ENCODE measurements at places on chromosomes 1 and 21.
A peak's percentile ranks its signal among the peaks of the same experiment; 100 is the strongest.

DNA sequence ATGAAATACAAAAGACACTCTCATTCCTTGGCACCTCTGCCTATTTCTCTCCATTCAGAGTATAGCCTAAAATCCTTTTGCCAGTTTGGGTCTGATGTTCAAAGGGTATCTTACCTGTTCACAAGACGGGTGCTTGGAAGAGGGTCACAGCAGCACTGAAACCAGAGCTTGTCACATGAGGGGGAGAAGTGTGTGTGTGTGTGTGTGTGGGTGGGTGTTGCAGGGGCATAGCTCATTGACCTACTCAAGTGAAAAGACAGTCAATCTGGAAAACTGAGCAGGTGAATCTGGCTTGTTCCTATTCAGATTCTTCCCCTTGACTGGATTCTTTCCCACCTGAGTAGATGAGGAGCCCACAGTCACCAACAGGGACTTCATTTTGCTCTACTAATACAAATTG is 63.9 kb downstream of the KCTD3 start:
- no peak for DNase-seq

DNA sequence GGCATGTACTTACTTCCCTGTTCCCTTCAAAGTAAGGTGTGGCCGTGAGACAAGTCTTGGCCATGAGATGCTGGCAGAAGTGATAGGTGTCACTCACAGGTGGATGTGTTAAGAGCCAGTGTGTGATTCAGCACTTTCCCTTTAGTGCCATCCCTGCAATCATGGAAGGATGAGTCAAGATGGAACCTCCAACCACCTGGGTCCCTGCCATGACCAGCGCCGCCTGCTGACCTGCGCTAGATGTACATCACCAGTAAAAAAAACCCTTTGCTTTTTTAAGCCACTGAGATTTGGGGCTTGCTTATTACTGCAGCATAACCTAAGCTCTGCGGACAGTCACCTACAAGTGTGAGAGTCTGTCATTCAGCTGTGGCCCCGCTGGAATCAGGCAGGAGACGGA is 71.7 kb downstream of the TOMM20 start:
- DNase-seq, result no peak

GRCh38 chr21:42454786-42455185 is 41.2 kb downstream of the RSPH1 start:
- DNase-seq, result no peak

GRCh38 chr1:202837746-202838262 is 27.1 kb downstream of the PCAT6 start:
- no peak for DNase-seq

GRCh38 chr1:113946678-113947387 is 17.7 kb downstream of the HIPK1 start:
- peak; percentile 23 for DNase-seq

DNA sequence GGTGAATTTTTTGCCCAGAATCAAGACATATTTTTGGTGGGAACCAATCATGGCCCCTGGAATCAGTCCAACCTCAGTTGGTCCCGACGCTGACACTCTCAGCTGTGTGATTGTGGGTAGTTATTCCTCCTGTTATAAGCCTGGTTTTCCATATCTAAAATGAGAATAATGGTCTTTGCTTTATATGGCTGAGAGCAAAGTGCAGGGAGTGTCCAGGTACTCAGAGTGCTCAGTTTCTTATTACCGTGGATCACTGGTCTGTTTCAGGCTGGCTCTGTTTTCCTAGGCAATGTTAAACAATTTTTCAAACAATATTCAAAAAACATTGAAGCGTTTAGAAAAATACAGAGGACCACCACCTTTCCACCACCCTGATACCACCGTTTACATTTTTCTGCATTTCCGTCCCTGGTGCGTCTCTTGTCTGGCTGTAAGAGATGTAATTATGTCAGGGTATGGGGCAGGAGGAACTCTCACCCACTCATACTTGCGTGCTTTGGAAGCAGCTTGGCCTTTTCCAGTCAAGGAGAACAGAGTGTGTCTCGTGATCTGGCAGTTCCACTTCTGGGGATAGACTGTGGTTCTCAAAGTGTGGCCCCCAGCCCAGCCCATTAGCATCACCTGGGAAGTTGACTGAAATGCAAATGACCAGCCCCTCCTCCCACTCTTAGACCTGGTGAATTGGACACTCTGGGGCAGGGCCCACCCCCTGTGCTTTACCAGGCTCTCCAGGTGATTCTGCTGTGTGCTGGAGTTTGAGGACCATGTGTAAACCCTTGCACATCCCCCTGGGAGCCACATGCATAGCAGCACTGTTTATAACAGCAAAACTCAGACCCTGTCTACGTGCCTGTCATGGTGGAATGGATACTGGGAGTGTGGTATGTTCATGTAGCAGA is 6.8 kb downstream of the MX1 start:
- no peak for DNase-seq

DNA sequence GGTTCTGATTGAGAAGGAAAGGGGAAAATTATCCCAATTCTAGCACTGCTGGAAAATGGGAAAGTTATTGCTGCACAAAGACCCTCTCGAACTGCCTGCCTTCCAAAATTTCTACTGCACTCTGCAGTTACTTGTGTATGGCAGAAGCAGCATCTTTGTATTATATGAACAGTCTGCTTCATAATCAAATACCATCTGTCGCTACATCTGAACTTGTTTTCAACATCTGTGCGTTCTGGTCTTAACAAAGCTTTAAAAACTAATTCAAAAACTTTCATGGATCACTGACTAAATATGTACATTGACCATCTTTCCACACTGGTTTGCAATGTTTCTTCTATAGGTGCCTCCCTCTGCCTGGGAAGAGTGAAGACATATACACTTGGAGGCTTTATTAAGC is 79.2 kb downstream of the PROX1 start:
- no peak for DNase-seq

DNA sequence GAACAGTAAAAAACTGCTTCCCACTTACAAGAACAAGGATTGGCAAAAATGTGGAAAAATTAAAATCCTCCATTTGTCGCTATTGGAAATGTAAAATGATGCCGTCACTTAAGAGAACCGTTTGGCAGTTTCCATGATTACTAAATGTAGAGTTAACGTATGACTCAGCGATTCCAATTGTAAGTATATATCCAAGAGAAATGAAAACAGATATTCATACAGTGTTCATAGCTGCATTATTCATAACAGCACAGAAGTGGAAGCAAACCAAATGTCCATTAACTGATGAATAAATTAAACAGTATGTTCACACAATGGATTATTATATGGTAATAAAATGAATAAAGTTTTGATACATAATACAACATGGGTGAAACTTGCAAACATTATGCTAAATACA is 971.0 kb downstream of the AMY1C start:
- DNase-seq, result no peak

DNA sequence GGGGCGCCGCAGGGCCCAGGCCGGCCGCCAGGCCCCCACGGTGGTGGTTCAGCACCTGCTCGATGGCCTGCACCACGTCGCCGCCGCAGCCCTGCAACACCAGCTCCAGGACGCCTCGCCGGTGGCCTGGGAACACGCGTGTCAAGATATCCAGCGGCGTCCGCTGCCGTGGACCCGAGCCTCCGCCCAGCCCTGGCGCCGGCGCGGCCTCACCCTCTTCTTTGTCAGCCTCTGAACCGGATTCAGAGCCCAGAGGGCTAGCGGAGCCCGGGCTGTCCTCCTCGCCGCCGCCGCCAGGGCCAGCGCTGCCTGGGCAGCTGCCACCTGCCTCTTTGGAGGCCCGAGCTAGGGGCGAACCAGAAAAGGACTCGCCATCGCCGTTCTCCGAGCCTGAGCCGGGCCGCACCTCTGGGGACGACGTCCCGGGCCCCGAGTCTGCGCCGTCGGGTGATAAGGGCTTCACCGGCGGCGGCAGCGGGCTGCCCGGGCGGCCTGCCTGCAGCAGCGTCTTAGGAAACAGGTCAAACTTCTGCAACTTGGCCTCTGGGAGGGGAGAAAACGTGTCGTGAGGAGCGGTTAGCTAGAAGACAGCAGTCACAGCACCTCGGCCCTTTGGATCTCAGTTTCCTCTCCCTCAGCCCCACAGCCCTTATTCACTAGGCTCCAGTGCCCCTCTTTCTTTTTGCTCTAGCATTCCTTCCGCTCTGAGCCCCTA is 3.9 kb downstream of the DMRTA2 start:
- DNase-seq, result no peak

GRCh38 chr21:42670058-42670880 is 16.8 kb downstream of the PDE9A start:
- no peak for DNase-seq

DNA sequence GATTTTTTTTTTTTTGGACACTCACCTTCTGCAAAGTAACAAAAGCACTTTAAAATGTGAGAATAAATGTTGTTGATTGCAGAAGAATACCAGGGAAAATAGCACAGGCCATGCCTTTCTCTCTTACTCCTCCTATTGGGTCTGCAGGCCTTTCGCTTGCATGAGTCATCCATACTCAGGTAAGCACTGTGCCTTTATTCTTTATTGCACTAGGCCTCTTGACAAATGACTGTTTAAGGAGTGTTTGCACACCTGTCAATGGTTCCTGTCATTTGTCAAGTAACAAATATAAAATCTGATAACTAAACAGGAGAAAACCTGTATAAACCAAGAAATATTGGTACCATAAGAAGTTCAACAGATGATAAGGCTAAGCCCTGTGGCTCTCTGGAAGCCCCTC is 106.5 kb downstream of the RGS7 start:
- DNase-seq, result no peak

DNA sequence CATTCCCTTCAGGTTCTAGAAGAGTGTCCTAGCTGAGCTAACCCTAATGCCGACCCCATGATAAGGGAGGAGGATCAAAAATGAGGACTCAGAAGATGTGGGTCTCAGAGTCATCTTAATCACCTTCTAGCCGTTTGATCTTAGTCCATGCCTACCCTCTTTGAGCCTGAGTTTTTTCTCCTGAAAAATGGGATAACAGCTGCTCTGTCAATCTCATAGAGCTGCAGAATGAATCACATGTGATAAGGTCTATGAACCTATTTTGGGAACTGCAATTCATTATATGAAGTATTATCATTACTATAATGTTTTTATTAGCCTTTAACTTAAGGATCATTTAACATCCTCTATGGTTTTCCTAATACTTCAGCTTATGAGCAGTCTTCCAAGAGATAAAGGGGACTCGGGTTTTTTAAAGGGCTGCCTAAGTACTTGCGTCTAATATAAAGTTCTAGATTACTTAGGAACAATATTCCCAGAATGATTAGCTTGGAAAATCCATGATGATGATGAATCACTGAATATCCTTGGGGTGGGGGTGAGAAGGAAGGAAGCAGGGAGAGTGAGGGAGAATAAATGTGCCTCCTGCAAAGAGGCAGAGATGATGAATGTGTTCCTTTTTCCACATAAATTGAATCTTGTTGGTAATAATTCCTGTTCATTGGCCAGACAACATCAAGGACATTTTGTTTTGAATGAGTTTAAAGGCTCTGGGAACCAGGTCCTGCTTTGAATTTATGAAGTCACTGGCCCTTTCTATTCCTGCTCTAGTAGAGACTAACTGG is 66.8 kb downstream of the COLGALT2 start:
- no peak for DNase-seq

- peak; percentile 32 for DNase-seq
These were observed 344.6 kb upstream of the LYPLAL1 start for GRCh38 chr1:218829097-218829496.

GRCh38 chr1:210222340-210223006 is 10.1 kb upstream of the SERTAD4 start:
- DNase-seq, result peak; percentile 35

- DNase-seq, result no peak
These were observed 797.3 kb downstream of the PLA2G4A start for GRCh38 chr1:187626056-187626455.

DNA sequence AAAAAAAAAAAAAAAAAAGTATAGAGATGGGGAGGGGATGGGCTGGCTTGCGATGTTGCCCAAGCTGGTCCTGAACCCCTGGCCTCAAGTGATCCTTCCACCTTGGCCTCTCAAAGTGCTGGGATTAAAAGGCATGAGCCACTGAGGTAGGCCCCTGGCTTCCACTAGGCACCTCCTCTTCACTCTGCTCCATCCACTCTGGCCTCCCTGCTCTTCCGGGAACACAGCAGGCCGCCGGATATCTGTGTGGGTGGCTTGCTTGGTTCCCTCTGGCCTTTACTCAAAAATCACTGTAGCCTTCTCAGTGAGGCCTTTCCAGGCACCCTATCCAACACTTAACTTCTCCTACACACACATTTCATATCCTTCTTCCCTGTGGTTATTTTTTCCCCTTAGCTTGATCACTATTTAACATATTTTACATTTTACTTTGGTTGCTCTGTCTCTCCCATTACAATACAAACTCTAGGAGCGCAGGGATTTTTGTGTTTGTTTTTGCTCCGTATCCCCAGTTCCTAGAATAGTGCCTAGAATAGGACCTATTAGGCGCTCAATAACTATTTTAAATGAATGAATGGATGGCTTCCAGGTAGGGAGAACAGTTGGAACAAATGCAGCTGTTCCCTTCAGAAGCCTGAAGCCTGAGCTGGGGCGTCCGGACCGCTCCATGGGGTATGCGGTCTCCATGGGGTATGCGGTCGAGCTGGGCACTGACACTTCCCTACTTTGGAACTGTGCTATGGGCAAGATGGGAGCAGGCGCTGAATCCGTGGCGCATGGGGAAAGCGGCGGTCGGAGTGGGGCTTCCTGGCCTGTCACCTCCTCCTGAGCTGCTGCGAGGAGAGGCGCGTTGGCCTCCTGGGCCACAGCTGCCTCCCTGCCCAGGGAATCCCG is 46.7 kb downstream of the H3-3A start:
- peak; percentile 61 for DNase-seq

GRCh38 chr1:159239551-159240220 is 35.0 kb downstream of the ACKR1 start:
- no peak for DNase-seq

DNA sequence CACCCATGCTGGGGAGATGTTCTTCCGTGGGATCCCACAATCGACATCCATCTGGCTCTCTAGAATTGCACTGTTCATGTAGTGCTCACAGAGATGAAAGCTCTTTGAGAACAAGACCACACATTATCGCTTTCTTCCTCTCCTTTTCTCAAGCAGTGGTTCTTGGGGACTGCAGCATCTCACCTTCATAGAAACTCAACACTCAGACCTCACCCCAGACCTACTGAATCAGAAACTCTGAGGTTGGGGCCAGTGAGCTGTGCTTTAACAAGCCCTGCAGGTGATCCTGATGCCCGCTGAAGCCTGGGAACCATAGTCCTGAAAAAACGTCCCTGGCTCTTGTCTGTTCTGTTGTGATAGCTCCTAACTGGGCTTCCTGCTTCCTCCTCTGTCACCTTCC is 251.3 kb upstream of the FGGY start:
- no peak for DNase-seq
